Stimulated activated CD4-positive, alpha-beta T cell treated with anti-CD3 and anti-CD28 coated beads, Interleukin-4, amount 100 ng/mL, for 48 hours (primary cell): ENCODE measurements at places on chromosomes 7 and 10.

DNA sequence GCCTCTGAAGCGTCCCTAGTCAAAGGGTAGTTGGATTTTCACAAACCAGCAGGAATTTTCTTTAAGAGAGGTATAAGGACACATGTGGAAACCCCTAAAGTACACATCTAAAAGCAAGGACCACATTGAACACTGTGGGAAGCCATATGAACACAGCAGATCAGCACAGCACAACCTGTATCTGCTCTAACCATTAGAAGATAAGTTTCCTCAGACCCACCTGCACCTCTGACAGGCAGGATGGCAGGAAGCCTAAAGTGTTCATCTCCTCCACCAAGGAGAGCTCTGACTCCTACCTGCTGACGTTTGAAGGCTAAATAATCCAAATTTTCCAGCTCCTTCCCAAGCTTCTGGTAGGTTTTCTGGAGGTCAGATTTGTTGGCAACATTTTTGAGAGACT lies 174.4 kb downstream of the CTNNA3 start:
- no peak for DNase-seq

GRCh38 chr10:118669020-118669791 lies 73.8 kb upstream of the PRLHR start:
- no peak for DNase-seq

DNA sequence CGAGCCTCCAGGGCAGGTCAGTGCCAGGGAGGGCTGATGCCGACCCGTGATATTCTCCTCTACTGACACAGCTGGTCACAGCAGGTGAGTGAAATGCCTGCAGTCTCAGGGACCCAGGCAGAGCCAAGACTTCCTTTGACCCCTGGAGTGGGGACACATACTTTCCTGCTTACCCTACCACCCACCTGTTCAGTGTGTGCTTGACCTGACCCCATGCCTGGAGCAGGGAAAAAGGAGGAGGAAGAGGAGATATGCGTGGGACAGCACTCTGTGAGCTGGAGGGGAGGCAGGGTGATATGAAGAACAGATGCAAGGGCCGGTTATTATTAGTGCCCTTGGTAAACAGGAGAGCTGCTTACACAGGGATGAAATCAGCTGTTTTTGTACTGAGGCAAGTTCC lies 40.8 kb upstream of the WIPF3 start:
- no peak for DNase-seq

- DNase-seq = no peak
Measured at GRCh38 chr7:117402109-117402508, 25.2 kb downstream of the ASZ1 start.

GRCh38 chr10:133116455-133116854 lies 28.7 kb downstream of the ADGRA1 start:
- no peak for DNase-seq

GRCh38 chr10:65818990-65819389 lies 1106.8 kb upstream of the LRRTM3 start:
- DNase-seq = no peak

- no peak for DNase-seq
Measured at GRCh38 chr7:107332488-107333269, 137.2 kb upstream of the GPR22 start.

DNA sequence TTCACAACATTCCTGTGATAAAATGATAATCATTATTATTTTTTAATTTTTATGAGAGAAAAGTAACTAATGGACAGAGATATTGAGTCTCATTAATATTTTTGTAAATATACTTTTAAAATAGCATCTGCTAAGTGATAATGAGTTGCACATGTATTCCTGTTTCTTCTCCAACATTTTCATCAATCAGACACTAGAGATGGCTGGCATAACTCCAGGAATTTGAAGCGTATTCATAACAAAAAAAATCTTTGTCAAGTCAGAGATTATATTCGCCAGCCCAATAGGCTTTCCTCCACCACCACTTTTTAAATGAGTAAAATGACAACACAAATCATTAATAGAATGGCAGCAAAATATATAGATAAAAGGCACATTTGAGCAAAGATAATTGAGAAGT lies 524.0 kb upstream of the KCND2 start:
- DNase-seq = no peak

- no peak for DNase-seq
Measured at GRCh38 chr10:7406712-7407333, 4.0 kb downstream of the SFMBT2 start.

- no peak for DNase-seq
Measured at GRCh38 chr10:7948371-7949000, 106.0 kb upstream of the GATA3 start.

GRCh38 chr10:78044179-78044578 lies 10.5 kb downstream of the RPS24 start:
- DNase-seq = no peak
